Peyer's patch (tissue), 4 donors: ENCODE measurements at places on chromosomes 5 and 9.

- peaks cover 19% of the 10 kb centered on the region for H3K36me3 ChIP-seq
- DNase-seq: no peak
- H3K4me3 ChIP-seq: no peak overlapping the region
- no peaks in the 10 kb centered on the region for H3K4me1 ChIP-seq
Measured at GRCh38 chr9:6844267-6844666, 86.5 kb downstream of the KDM4C start.

- DNase-seq: no peak
- no peaks in the 10 kb centered on the region for H3K36me3 ChIP-seq
- H3K27ac ChIP-seq: no peak overlapping the region
- H3K4me1 ChIP-seq: no peaks in the 10 kb centered on the region
Measured at GRCh38 chr9:94851467-94851866, 125.0 kb downstream of the AOPEP start.

DNA sequence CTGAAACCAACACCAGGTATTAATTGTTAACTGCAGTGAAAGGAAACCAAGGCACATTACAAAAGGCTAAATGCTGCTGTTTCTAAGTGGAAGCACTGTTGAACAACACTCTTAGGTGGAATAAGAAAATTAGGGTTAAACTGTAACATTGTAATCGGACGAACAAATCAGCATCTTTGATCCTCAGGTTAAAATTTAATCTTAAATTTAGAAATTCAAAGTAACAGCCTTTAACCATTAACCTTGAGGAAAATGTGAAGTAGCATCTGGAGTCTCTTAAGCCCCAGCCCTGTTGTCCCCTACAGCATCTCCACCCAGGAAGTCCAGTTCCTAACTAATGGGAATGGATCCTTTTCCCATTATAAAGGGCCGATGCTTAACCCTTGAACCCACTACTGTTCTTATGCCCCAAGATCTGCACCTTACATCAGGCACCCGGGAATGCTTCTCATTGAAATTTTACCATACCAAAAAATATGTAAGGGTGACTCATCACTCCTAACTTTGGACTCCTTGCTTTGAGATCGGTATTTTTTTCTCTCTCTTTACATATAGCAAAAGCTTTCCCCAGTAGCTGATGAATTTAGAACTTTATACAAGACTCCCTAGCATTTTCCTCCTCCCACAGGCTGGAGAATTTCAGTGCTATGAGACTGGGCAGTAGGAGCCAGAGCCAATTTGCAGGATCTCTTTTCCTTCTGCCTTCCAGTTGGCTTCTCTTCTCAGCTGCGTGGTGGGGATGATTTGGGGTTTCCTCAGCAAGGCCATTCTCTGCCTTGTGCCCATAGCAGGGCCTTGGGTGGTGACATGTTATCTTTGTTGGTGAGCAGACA, 32.0 kb upstream of the ITGA2 start:
- DNase-seq: no peak
- no peak overlapping the region for H3K27ac ChIP-seq

DNA sequence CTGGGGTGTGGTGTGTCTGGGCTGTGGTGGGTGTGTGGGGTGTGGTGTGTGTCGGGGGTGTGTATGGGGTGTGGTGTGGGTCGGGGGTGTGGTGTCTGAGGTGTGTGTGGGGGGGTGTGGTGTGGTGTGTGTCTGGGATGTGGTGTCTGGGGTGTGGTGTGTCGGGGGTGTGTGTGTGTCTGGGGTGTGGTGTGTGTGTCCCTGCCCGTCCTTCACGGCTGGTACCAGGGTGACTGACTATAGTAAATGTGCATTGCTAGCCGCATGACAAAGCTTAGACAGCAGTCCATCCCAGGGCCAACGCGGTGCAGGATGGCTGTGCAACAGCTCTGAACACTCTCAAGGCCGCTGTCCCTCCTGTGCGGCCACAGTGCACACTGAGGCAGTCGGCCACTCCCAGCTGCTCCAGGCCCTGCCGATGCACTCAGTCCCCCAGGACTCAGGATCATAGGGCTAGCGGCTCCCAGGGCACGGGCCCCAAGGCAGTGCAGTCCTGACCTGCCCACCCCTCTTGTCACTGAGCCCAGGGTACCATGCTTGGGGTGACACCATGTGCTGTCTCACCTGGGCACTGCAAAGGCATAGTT, 54.0 kb downstream of the SECISBP2 start:
- no peak for DNase-seq
- H3K27me3 ChIP-seq: no peaks in the 10 kb centered on the region
- H3K27ac ChIP-seq: no peak overlapping the region
- H3K36me3 ChIP-seq: no peaks in the 10 kb centered on the region

DNA sequence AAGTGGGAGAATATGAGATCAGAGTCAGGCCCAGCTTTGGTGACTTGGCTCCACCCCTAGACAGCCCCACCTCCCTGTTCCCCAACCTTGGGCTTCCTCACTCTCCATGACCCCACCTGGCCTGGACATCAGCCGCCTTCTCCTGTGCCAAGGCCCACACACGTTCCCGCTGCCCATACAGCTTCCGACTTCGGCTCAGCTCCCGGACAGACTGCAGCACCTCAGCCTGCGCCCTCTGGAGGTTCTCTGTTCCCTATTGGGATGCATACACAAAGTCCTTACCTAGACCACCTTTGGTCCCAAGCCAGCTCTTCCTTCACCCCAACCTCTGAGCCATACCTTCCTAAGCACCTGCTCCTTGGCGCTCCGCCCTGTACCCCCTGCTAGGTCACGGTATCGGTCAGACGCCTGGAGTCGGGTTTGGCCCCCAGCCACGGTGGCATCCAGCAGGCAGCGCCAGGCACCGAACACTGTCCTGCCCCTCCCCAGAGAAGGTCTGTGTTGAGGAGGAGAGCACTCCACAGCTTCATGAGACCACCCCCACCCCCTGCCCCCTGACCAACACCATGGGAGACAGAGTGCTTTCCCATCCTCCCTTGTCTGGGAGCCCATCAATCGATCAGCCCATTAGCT, 2.0 kb downstream of the FCHSD1 start:
- no peaks in the 10 kb centered on the region for H3K36me3 ChIP-seq
- no peaks in the 10 kb centered on the region for H3K4me1 ChIP-seq
- H3K27me3 ChIP-seq: no peaks in the 10 kb centered on the region
- no peak overlapping the region for H3K27ac ChIP-seq
- DNase-seq: peak; percentile 39

GRCh38 chr9:101587332-101588043, 7.3 kb downstream of the PPP3R2 start:
- no peaks in the 10 kb centered on the region for H3K36me3 ChIP-seq
- no peaks in the 10 kb centered on the region for H3K27me3 ChIP-seq
- H3K27ac ChIP-seq: no peak overlapping the region

- H3K27ac ChIP-seq: peak overlapping the region; percentile 70
- H3K4me1 ChIP-seq: peaks cover 32% of the 10 kb centered on the region
- H3K36me3 ChIP-seq: no peaks in the 10 kb centered on the region
- DNase-seq: no peak
Measured at GRCh38 chr9:104905153-104905901, 22.6 kb downstream of the ABCA1 start.

GRCh38 chr9:78542491-78543181, 245.7 kb downstream of the PSAT1 start:
- no peak for DNase-seq
- H3K4me1 ChIP-seq: no peaks in the 10 kb centered on the region
- no peak overlapping the region for H3K27ac ChIP-seq
- no peaks in the 10 kb centered on the region for H3K36me3 ChIP-seq
- H3K4me3 ChIP-seq: no peak overlapping the region

DNA sequence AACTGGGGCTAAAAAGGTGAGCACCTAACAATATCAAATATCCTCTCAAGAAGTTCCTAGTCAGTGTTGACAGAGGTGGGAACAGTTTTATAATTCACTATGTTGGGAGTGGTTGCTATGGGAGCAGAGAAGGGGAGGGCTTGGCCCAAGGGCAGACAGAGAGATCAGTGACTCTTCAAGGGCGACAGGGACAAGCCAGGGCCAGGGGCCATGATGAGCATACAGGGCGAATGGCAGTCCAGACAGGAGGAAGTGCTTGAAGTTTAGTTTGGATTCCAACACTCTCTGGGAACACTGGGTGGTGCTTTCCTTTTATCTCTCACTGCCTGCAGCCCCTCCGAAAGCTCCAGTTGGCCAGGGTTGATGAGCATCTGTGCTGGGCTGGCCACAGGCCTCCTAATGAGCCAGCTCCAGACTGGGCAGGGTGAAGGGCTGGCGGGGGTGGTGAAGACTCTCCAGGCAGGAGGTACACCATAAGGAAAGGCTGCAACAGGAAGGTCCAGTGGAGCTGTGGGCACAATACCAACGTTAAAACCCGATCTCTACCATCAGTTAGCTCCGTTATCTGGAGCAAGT, 111.3 kb downstream of the TMEM174 start:
- H3K4me1 ChIP-seq: no peaks in the 10 kb centered on the region
- H3K4me3 ChIP-seq: no peak overlapping the region
- H3K36me3 ChIP-seq: no peaks in the 10 kb centered on the region
- no peak for DNase-seq
- H3K27ac ChIP-seq: no peak overlapping the region
- H3K27me3 ChIP-seq: no peaks in the 10 kb centered on the region

DNA sequence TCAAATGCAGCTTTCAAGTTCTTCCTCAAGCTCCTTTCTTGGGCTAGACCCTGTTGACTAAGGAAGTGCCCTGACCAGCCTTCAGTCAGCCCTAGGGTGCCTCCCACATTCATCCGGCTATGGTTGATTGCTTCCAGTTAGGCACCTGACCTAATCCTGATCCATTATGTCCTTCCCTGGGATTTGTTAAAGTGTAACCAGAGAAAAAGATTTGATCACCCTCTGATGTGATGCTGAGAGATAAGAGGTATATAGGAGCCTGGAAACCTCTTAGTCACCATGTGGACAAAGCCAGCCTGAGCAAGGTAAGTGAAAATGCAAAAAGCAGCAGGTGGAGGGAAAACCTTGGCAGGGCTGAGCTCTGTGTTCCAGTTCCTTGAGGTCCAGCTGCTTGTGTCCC, 178.8 kb upstream of the ERCC6L2 start:
- no peak overlapping the region for H3K27ac ChIP-seq
- H3K27me3 ChIP-seq: no peaks in the 10 kb centered on the region
- no peaks in the 10 kb centered on the region for H3K36me3 ChIP-seq
- DNase-seq: peak; percentile 67
- no peaks in the 10 kb centered on the region for H3K4me1 ChIP-seq

GRCh38 chr9:135514342-135515082, 6.7 kb upstream of the LCN1 start:
- no peak overlapping the region for H3K4me3 ChIP-seq
- no peak for DNase-seq
- H3K27me3 ChIP-seq: no peaks in the 10 kb centered on the region
- no peaks in the 10 kb centered on the region for H3K4me1 ChIP-seq

GRCh38 chr5:141547921-141548320, 59.0 kb downstream of the PCDHGC5 start:
- DNase-seq: no peak
- no peak overlapping the region for H3K4me3 ChIP-seq
- H3K36me3 ChIP-seq: no peaks in the 10 kb centered on the region
- no peaks in the 10 kb centered on the region for H3K27me3 ChIP-seq
- H3K4me1 ChIP-seq: no peaks in the 10 kb centered on the region

GRCh38 chr5:145975361-145976066, 39.1 kb downstream of the SH3RF2 start:
- H3K4me1 ChIP-seq: no peaks in the 10 kb centered on the region
- H3K4me3 ChIP-seq: no peak overlapping the region
- H3K36me3 ChIP-seq: no peaks in the 10 kb centered on the region
- H3K27ac ChIP-seq: no peak overlapping the region
- no peak for DNase-seq

- DNase-seq: peak; percentile 82
- no peak overlapping the region for H3K4me3 ChIP-seq
- H3K27ac ChIP-seq: peak overlapping the region; percentile 65
- no peaks in the 10 kb centered on the region for H3K27me3 ChIP-seq
- H3K4me1 ChIP-seq: peaks cover 13% of the 10 kb centered on the region
Measured at GRCh38 chr9:98998441-98999151, 54.9 kb downstream of the COL15A1 start.

GRCh38 chr5:72221541-72221940, 98.5 kb downstream of the MRPS27 start:
- H3K27me3 ChIP-seq: no peaks in the 10 kb centered on the region
- H3K36me3 ChIP-seq: no peaks in the 10 kb centered on the region
- DNase-seq: no peak
- no peak overlapping the region for H3K4me3 ChIP-seq

- H3K27ac ChIP-seq: no peak overlapping the region
- H3K4me1 ChIP-seq: peaks cover 29% of the 10 kb centered on the region
- H3K4me3 ChIP-seq: no peak overlapping the region
- DNase-seq: peak; percentile 33
Measured at GRCh38 chr9:133976191-133976861, 15.8 kb downstream of the VAV2 start.

- no peaks in the 10 kb centered on the region for H3K4me1 ChIP-seq
- no peaks in the 10 kb centered on the region for H3K36me3 ChIP-seq
- no peak overlapping the region for H3K27ac ChIP-seq
- H3K27me3 ChIP-seq: no peaks in the 10 kb centered on the region
- H3K4me3 ChIP-seq: no peak overlapping the region
- no peak for DNase-seq
Measured at GRCh38 chr5:133222521-133222920, 170.7 kb downstream of the HSPA4 start.

DNA sequence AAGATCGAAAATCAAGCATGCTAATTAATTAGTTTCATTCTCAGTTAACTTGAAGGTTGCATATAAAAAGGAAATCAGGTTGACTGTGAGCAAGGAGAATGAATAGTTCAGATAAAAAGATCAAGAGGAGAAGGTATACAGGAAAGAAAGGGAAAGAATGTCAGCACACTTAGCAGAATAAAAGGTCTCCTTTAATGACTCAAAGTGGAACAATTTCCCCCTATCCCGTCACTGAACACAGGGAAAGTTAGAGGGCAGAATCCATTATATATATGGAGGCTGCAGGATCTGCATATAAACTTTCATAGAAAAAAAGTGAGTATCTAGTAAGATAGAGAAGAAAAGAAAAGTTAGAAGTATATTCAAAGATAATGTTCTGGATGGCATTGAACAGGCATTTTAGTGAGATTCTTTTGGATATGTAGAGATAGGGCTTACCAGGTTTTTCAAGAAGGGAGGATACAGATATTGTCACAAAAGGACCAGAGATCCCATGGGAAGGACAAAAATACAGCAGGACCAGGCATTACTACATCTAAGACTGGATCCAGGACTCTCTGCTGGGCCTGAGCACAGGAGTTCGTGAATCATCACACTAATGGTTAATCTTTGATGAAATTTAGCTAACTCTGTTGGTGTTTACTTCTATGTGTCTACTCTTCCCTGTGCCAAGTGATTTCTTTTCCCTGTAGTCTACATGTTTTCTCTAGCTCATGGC, 988.2 kb upstream of the ARRDC3 start:
- H3K4me1 ChIP-seq: no peaks in the 10 kb centered on the region
- H3K27me3 ChIP-seq: no peaks in the 10 kb centered on the region
- no peak for DNase-seq
- H3K36me3 ChIP-seq: no peaks in the 10 kb centered on the region
- no peak overlapping the region for H3K27ac ChIP-seq
- no peak overlapping the region for H3K4me3 ChIP-seq

- no peaks in the 10 kb centered on the region for H3K27me3 ChIP-seq
- H3K4me3 ChIP-seq: no peak overlapping the region
- no peaks in the 10 kb centered on the region for H3K36me3 ChIP-seq
- no peak for DNase-seq
- no peaks in the 10 kb centered on the region for H3K4me1 ChIP-seq
- H3K27ac ChIP-seq: no peak overlapping the region
Measured at GRCh38 chr5:14415024-14415697, 166.4 kb upstream of the OTULINL start.

GRCh38 chr9:92488681-92489550, 6.6 kb upstream of the ASPN start:
- H3K4me1 ChIP-seq: no peaks in the 10 kb centered on the region
- no peaks in the 10 kb centered on the region for H3K27me3 ChIP-seq
- no peak for DNase-seq
